Esophagus squamous epithelium (tissue), 5 donors: ENCODE measurements at places on chromosomes 7 and 10.

- no peak for DNase-seq
Observed at GRCh38 chr7:11302121-11302520, 328.4 kb downstream of the PHF14 start.

DNA sequence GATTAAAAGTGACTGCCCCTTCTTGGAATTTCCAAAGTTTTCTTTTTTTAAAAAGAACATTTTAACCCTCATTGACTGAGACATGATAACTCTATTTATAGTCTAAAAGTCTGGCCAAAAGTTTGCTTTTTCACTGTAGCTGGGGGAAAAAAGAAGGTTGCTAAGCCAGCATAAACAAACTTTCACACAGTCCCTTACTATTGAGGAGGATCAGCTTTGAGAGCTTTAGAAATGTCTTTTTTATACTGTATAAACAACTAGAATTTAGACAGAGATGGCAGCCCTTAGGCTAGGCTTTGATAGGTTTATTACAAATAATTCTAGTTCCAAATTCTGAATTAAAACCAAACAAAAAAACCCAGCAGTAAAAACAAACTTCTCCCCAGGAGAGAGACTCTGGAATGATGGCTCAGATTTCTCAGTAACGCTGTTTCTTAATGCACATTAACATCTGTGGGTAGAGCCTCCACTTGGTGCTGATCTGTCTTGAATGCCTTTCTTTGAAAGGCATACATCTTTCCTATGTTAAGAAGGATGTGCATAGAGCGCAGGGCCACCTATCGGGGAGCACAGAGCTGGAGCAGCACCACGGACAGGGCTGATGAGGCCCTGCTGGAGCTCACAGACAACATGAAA, 100.9 kb upstream of the PDLIM1 start:
- no peak for DNase-seq

GRCh38 chr7:129855234-129855673, 97.5 kb downstream of the UBE2H start:
- no peak for DNase-seq

- no peak for DNase-seq
Observed at GRCh38 chr7:893686-894085, 17.3 kb downstream of the GET4 start.

DNA sequence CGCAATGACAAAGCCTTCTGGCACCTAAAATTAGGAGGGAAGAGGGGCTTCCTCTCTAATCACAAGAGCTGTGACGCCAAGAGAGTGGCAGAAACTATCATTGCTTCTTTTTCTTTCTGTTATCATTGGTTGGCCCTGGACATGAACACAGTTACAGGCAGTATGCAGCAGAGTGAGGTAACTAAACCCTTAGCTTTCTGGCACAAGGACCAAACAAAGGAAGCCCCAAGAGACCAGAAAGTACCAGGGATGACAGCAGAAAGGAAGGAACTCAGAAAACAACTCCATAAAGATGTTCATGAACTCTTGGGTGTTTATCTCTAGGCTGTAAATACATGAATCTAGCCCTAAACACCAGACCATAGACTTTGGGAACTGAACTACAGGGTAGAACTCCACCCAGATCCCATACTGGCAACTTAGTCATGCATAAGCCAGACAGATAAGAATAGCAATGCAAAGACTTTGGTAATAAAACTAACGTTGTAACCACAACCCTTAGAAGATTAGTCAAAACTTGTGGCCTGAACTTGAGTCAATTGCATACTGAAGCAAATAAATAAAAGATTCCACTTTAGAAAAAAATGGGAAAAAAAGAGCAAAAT, 195.7 kb upstream of the PTN start:
- DNase-seq = no peak

DNA sequence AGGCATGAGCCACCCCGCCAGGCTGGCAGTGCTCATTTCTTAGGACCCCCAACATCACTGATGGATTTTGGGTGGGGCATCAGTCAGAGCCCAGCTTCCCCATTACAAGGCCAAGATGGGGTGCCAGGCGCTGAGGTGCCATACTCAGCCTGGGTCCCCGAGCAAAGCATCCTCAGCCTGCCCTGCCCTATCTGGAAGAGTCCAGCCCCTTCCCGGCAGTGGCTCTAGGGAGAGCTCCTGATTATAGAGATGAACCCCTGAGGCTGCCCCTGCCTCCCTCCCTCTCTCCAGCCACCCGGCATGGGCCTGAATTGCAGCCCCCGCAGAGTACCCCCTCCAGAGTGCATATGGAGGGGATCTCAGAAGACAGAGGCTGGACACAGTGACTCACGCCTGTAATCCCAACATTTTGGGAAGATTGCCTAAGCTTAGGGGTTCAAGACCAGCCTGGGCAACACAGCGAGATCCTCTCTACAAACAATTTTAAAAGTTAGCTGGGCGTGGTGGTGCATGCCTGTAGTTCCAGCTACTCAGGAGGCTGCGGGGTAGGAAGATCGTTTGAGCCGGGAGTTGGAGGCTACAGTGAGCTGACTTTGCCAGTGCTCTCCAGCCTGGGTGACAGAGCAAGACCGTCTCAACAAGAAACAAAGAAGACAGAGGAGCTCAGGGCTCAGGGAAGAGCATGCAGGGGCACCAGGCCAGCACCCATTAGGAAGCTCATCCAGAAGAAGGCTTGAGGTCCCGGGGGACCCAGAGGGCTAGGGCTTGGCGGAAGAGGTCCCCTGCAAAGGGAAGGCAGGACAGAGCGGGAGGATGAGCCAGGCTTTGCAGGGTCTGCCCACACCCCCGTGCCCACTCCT, 13.3 kb downstream of the LAT2 start:
- DNase-seq = no peak

GRCh38 chr7:95511716-95512260, 26.0 kb downstream of the ASB4 start:
- DNase-seq = no peak

- DNase-seq = no peak
Observed at GRCh38 chr10:33252794-33253203, 81.7 kb downstream of the NRP1 start.

- no peak for DNase-seq
Observed at GRCh38 chr7:44884621-44885393, 523 bp downstream of the PURB start.

- DNase-seq = no peak
Observed at GRCh38 chr7:156116514-156117215, 304.4 kb upstream of the SHH start.

GRCh38 chr7:121419201-121420148, 23.4 kb upstream of the FAM3C start:
- DNase-seq = no peak

- DNase-seq = no peak
Observed at GRCh38 chr7:158824028-158824427, 5.3 kb downstream of the ESYT2 start.

- DNase-seq = no peak
Observed at GRCh38 chr10:98249134-98249533, 18.9 kb downstream of the LOXL4 start.

DNA sequence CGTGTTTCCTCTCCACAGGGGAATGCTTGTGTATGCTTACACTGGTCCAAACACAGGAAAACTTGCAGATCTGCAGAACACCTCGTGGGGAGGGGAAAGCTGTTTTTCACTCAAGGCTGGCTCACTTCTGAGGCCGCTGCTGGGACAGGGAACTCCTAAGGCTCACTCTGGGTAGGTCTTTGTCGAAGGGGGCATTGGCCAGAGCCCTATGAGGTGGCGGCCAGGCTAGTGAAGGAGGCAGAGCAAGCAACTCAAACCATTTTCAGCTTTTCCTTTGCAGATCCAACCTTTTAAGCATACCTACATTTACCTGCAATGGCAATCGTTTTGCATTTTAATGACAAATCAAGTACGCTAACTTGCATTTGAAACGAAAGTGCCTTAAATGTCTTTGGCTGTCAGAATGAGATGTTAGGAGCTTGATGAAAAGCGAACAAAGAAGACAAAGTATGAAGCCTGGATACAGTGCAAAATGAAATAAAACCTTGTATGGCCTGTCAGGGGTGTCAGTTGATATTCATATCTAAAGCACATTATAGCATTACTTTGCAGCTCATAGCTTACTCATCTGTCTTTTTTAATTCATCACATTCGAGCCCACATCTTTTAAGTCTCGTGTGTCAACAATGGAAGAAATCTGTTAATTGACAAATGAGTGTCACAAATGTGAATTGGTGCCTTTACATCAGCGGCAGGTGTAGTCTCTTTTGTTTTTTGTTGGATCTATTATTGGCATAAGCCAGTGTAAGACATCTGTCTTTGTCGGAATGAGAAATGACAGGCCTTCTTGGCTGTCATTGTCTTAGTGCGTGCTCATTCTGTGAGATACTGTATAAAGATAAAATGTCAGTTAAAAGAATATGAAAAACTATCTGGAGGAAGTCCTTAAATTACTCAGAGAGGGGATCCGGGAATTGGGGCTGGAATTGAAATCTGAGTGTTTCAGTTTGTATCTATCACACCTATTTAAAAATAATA, 30.5 kb downstream of the LRMDA start:
- DNase-seq = no peak

DNA sequence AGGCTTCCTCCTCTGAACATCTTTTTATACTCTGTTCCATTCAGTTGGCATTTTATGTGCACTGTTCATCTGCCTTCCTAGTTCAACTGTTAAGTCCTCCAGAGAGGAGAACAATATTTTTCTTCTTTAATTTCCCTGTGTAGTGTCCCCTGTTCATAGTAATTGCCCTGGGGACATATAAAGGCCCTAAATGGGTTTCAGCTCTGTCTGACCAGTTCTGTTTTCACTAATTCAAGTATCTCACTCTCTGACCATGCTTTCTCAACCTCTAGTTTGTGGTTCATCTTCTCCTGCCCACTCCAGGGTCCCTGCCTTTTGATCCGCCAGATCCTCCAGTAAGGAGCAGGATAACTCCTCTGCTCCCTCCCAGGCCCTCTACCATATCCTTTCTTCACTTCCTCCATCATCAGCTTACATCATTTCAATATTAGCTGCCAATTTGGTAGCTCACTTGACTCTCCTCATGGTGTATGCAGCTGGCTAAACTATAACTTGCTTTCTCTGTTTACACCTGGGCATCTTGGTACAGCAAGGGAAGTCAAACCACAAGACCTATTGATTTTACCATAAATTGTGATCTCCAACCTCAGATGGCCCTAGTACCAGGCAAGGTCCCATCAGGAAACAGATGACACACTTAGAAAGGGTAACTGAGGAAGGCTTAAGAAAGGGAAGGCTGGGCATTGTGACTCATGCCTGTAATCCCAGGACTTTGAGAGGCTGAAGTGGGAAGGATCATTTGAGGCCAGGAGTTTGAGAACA, 17.7 kb upstream of the C10orf67 start:
- DNase-seq = no peak

DNA sequence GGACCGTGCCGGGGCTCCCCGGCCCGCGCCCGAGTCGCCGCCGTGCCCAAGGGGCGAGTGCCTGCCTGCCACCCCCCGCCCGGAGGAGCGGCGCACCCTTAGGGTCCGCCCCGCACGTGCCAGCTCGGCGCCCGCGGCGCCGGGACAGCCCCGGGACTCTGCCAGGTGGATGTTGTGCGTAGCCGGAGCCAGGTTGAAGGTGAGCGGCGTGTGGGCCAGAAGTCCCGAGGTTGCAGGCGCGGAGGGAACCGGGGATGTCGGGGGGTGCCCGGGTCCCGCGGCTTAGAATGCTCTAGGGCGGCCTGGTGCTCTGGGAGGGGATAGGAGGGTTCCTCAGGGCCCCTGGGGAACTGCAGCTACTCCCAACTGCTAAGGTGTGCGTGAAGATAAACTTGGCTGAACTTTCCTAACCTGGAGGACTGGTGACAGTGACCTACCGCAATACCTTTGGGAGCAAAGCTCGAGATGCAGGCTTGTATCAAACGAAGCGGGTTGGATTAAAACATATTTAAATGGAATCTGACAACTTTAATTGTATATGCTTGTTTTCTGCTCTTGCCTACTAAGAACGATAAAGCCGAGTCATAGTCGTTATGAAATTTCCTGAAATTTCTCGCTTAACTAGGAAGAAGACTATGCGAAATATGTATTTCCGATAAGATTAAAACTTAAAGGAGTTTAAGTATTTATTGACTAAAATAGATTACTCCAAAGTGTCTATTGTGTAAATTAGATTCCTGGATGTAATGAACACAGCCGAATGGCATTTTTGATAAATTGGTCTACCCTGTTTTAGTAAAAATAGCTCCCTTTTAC, at the start of gene CUX1:
TSS of gene CUX1 (plus strand) at position 156 of the 816 bp plus-strand sequence. CDS start at position 170, 14 bp downstream.
- DNase-seq = no peak

DNA sequence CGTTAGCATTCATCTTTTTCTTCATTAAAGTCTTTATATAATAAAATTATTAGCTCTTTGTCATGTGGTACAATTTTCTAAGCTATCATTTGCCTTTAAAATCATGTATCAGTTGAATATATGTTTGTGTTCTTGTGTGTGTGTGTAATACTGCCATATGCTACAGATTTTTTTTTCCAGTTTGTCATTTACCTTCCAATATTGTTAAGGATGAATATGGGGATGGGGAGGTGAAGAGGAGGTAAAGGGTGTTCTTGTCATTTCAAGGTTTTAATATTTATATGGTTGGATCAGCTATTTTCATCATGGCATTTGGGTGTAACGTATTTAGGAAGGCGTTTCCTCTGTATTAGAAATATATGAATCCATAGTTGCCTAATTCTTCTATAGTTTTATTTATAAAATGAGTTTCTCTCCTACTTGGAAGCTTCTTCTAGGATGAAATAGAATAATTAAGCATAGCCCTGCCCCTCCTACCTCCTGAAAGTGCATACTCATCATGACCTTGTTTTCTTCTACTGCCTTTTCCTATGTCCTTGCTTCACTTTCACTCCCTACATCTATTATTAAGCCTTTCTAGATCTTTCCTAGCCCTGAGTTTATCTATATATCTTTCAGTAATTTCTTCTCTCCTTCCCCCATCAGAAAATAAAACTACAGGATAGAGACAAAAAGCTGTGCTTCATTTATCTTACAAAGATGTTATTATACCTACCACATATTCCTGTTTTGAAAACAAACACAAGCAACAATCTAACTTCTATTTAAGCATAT, 25.1 kb downstream of the RAB18 start:
- no peak for DNase-seq
